Activated naive CD8-positive, alpha-beta T cell treated with anti-CD3 and anti-CD28 coated beads, Interleukin-2, amount 50 U/mL, for 24 hours (primary cell): ENCODE measurements at places on chromosomes 6 and 20.

GRCh38 chr20:58377017-58377416 is 12.0 kb upstream of the VAPB start:
- no peak for DNase-seq

DNA sequence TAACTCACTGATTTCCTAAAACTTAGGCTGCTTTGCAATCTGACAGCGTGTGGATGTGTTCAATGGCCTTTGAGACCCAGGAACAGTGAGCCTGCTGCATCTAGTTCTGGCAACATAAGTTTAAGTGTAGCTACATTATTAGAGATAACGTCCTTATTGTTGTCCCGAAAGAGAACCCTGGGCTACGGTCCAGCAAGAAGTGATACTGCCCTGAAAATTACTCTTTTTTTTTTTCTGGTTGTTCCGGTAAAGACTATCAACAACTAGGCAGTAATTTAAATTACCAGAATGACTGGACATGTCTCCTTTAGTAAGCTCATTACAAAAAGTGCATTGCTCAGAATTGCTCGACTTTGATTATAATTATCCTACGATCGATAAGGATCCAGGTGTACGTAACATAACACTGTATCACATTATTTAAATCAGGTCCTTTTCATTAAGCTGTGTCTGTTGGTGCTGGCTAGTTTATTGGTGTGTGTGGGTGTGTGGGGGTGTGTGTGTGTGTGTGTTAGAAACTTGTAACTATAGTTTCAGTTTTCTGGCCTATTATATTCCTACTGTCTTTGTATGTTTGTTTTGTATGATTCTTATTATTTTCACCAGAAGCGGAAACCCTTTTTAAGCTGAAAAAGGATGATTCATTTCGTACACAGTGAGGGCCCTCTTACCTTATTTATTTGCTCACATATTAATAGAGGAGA is 3.0 kb downstream of the TSHZ2 start:
- DNase-seq: no peak

DNA sequence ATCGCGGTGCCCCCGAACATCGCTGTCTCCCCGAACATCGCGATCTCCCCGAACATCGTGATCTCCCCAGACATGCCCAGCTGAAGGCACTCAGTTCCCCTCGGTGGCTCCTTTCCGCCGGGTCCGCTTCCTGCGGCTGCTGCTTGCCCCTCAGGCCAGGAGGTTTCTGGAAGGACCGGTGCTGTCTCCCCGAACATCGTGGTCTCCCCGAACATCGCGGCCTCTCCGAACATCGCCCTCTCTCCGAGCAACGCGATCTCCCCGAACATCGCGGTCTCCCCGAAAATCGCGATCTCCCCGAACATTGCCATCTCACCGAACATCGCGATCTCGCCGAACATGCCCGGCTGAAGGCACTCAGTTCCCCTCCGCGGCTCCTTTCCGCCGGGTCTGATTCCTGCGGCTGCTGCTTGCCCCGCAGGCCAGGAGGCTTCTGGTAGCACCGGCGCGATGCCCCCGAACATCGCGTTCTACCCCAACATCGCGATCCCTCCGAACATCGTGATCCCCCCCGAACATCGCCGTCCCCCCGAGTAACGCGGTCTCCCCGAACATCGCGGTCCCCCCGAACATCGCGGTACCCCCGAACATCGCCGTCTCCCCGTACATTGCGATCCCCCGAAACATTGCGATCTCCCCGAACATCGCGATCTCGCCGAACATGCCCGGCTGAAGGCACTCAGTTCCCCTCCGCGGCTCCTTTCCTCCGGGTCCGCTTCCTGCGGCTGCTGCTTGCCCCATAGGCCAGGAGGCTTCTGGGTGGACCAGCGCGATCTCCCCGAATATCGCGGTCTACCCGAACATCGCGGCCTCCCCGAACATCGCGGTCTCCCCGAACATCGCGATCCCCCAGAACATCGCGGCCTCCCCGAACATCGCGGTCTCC is 808 bp downstream of the ULBP1 start:
- DNase-seq: peak; percentile 33

DNA sequence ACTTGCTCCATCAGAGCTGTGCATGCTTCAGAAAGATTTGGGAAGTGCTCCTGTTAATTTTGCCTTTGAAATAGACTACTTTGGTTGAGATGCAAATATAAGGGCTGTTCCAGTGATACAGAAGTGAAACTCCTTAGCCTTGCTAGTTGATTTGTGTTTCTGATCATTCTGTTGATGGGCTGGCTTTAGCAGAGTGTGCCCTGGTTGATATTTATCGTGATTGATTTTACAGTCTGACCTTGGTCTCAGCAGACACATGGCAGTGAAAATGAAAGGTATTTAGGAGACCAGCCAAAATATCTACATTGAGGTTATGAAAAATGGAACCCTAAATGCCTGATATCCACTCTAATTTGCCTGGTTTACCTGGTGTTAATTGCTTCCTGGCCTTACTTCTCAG is 122.1 kb upstream of the CEP162 start:
- DNase-seq: no peak

DNA sequence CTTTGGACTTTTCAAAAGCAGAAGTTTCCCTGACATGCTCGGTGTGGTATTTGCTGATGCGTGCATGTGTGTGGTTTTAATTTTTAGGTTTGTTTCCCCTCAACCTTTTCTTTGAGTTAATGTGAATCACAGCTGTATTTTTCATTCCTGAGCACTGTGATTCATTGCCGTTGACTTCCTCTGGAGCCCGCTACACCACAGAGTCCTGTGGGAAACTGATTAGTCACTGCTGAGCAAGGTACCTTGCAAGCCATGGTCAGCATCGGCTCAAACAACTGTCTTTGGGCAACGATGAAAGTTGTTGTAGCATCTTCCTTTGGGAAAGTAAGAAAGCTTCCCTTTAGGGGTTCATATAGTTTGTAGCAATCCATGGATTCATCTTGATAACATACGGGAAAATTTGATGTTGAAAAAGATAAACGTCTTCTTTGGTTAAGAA is 57.5 kb downstream of the RIN2 start:
- peak; percentile 12 for DNase-seq

DNA sequence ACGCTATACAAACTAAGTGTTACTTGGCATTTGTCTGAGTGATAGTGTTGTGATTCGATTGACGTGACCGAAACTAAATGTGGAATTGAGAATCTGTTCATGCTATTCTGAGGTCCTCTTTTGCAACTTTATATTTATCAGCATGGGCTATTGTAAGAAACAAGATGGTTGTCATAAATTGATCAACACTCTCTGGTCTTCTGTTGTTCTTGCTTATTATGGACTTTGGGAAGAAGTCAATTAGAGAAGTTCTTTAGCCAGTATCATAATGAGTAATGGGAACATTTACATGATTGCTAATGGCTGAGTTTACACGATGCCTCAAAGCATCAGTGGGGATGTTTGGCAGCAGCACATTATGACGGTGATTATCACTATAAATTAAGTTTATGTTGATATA is 195.0 kb downstream of the CD83 start:
- no peak for DNase-seq

GRCh38 chr6:30102970-30103871 is 9.7 kb downstream of the TRIM31 start:
- DNase-seq: peak; percentile 81

GRCh38 chr20:20525756-20526155 is 157.9 kb downstream of the INSM1 start:
- no peak for DNase-seq

- DNase-seq: no peak
Measured at GRCh38 chr6:152295346-152295745, 341.8 kb downstream of the SYNE1 start.

GRCh38 chr6:100212131-100212530 is 218.1 kb upstream of the MCHR2 start:
- no peak for DNase-seq
